ENCODE measurements at places on chromosomes 1 and 21. TPM values are rescaled to one million over a fixed set of nuclear protein-coding genes. Genes with fewer than 3 reads are reported as not detected.

DNA sequence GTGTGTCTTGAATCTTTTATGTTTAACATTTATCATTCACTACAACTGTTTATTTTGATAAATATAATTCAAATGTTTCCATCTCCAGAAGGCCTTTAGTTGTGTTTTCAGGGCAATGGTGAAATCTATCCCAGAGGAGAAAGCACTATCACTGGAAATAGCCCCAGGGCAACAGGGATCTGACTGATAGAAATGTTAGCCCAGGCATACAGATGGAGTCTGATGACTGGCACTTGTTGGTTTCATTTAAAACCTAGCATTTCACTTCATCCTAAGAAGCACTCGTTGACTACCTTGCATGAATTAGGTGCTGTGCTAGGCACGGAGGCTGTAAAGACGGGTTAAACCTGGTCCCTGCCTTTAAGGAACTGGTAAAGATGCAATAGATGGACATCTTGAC, 103.1 kb downstream of the C1orf21 start:
- DNase-seq, result peak; percentile 46

MARK1 gene
- 2.6 TPM for total RNA-seq

CYP2J2 gene
- total RNA-seq, result 0.98 TPM

HAO2 gene
- 0.21 TPM for total RNA-seq

CD1B gene
- not detected for total RNA-seq

GRCh38 chr1:57824535-57824934, 400.7 kb upstream of the DAB1 start:
- DNase-seq, result no peak

DNA sequence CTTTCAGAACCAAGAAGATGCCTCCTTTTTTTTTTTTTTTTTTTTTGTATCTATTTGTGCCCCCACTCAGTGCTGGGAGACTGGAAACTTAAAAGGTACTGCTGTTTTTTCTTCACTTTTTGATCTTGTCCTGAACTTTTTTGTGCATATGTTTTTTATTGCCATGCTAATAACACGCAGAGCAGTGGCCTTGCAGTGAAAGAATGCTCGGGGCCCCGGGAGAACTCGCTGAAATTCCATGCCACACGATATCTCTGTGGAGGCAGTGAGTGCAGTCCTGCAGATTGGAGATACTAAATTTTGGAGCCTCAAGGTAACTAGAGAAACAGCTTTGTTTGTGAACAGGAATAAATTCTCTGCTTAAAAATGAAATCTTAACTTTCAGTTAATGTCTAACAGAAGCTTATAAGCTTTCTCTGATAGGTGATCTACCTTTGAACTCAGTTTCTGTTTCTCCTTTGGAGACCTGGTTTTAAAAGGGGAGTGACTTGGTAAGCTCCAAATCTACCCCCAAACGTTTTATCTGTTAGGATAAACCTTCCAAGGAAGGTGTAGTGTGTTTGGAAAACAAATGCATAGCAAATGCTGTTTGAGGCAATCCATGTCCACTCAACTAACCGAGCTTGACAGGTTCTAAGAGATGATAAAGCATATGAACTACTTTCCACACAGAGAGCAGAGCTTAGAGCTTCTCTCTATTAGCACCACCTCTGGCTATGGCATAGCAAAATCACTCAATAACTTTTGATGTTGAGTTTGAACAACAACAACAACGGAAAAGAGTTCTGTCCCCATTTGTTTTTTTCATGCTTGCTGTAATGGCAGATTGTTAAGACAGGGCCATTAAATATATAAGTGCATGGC, 113.7 kb upstream of the PLXNA2 start:
- DNase-seq, result no peak

- no peak for DNase-seq
Observed at GRCh38 chr1:36089393-36090121, 865 bp downstream of the ADPRS start.

GPN2 gene
- total RNA-seq, result 29.1 TPM

GRCh38 chr1:27576806-27577227, 27.1 kb downstream of the AHDC1 start:
- no peak for DNase-seq

DNA sequence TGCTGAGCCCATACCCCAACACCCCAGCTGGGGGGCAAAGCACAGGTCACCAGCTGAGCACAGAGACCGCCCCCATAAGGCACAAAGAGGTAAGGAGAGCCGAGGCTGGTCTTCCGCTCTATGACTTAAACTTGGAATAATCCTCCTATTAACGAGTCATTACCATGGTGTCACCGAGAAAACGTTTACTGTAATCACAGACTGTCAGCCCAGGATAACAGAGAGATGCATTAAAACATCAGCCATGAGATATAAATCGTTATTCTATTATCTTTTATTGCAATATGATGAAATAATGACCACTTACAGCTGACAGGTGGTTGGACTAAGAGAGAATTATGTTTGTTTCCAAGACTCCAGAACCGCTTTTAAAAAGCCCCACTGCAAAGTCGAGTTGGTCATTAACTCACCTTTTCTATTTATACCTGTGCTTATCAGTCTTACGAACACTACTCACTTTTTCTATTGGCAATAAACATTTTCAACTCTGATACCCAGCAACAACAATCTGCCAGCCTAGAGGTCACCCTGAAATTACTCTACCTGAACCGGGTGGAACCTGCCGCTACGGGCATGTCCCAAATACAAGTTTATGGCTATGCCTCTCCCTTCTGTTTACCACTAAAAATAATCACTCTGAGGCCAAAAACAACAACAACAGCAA, 21.5 kb downstream of the NPHP4 start:
- no peak for DNase-seq

CR1 gene
- not detected for total RNA-seq

GRCh38 chr1:91546876-91547275, 46.2 kb downstream of the CDC7 start:
- no peak for DNase-seq

DNA sequence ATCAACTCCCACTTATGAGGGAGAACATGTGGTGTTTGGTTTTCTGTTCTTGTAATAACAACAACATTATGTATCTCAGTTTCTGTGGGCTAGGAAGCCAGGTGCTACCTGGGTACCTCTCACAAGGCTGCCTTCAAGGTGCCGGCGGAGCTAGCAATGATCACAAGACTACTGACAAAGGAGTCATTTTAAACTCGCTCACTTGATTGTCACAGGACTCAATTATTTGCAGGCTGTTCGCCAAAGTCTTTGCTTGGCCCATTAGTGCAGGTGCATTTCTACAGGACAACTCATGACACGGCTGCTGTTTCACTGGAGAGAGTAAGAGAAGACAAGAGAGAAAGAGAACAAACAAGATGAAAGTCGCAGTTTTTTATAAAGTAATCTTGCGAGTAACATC, 1237.4 kb upstream of the TMPRSS15 start:
- no peak for DNase-seq

KRTAP12-2 gene
- not detected for total RNA-seq

C1orf122 gene
- total RNA-seq, result 33.7 TPM

- peak; percentile 69 for DNase-seq
Observed at GRCh38 chr1:109161858-109162606, 48.1 kb downstream of the ELAPOR1 start.

DNA sequence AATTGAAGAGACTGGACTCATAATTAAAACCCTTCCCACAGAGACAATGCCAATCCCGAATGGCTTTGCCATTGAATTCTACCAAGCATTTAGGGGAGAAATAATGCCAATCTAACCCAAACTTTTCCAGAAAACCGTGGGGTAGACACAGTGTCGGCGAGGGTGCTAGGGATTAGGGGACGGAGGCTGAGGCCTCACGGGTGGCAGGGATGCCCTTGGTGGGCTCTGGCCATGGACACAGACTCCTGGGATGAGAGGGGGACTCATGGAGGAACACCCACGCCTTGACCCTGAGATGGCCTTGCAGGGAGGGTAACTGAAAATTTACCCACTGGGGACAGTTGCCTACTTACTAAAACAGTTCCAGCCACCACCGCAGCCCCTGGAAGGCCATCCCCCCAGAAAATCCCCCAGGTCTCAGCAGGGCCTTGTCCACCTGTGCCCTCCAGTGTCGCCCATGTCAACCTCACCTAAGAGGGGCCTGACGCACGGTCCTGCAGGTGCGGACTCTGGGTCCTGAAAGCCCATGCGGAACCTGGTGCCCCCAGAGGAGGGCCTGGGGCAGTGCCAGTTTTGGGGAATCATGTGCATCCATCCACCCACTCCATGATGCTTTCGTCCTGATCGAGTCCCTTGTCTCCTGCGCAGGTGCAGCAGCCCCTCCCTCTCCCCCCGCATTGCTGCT, 1.9 kb downstream of the KRTAP10-5 start:
- DNase-seq, result no peak

DNA sequence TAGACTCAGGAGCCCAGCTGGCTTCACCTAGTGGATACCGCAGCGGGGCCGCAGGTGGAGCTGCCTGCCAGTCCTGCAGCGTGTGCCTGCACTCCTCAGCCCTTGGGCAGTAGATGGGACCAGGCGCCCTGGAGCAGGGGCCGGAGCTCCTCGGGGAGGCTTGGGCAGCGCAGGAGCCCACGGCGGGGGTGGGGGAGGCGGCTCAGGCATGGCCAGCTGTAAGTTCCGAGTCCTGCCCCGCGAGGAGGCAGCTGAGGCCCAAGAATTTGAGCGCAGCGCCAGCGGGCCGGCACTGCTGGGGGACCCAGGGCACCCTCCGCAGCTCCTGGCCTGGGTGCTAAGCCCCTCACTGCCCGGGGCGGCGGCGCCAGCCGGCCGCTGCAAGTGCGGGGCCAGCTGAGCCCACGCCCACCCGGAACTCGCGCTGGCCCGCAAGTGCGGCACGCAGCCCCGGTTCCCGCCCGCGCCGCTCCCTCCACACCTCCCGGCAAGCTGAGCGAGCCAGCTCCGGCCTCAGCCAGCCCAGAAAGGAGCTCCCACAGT, 30.9 kb downstream of the UTP25 start:
- DNase-seq, result no peak

GRCh38 chr1:18748435-18748834, 111.0 kb downstream of the TAS1R2 start:
- DNase-seq, result no peak

GRCh38 chr1:109210058-109210457, 3.7 kb upstream of the SARS1 start:
- no peak for DNase-seq

GRCh38 chr1:109886827-109887226, 23.8 kb upstream of the CSF1 start:
- no peak for DNase-seq

DNA sequence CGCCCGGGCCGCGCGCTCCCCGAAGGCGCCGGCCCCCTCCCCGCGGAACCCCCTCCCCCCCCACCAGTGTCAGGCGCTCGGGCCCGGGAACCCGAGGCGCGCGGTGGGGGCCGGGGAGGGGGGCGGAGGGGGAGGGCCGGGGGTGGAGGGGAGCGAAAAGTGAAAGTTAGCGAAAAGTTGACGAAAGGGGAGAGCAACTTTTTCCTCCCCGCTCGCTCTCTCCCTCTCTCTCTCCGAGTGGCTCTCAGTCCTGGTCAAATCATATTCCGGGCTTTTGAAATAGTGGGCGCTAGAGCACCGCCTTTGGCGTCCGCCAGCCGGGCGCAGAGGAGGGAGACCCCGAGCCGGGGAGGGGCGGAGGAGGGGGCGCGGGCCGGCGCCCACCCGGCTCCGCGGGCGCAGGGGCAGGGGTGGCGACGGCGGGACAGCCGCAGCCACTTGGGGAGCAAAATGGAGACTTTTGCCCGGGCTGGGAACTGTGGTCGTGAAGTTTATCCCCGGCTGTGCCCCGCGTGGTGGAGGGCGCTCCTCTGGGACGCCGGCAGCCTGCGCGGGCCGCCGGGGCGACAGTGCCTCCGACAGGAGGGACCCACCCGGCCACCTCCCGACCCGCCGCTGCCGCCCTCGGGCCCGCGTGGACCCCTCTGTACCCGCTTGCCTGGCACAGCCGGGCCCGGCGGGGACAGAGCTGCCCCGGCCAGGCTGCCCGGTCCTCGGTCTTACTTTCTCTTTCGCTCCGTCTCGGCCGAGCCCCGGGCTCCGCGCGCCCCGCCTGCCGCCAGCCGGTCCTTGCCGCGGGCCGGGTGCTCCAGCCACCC, 697 bp downstream of the PRDM16 start:
- peak; percentile 57 for DNase-seq

DNA sequence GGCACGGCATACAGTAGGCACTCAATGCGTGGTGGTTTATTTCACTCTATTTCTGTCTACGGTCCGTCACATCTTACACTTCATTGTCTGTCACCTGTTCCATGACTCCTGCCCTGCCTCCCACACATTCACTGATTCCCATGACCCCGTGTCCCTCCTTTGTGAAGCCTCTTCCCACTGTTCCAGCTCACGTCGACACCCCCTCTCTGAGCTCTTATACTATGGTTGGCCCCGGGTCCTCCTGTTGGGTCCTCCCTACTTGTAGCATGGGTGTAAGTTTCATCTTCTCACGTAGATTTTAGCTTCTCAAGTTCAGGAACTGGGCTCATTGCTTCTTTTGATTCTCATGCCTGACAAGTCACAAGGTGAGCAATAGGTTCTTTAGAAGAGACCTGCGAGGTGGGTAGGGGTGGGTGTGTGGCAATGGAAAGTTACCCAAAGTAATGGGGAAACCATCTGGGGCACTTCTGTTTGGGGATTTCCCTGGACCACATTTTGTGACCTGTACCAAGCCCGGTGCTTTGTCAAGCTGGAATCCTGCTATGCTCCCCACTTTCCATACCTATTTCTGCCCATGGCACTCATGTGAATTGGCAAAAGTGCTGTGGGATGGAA, 22.1 kb upstream of the IL10 start:
- no peak for DNase-seq

GRCh38 chr1:247294282-247294681, 37.4 kb downstream of the ZNF496 start:
- DNase-seq, result no peak

FRRS1 gene
- 8.9 TPM for total RNA-seq

DNA sequence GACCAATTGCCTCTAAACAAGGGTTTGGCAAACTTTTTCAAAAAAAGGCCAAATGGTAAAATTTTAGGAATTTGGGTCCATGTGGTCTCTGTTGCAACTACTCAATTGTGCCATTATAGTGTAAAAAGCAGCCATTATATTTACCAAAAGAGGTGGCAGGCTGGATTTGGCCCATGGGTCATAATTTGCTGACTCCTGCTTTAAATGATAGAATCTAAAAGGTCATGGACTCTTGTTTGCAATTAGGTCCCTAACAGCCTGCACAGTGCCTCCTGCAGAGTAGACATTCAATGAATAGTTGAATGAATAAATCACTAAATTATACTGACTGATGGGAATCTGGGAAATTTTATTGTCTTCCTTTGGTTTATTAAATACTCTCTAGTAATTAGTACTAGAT, 6.2 kb downstream of the BECN2 start:
- peak; percentile 24 for DNase-seq

GRCh38 chr1:164983023-164983650, 373.4 kb downstream of the LMX1A start:
- DNase-seq, result peak; percentile 2

GRCh38 chr1:86382878-86383277, 13.2 kb downstream of the ODF2L start:
- DNase-seq, result no peak

- DNase-seq, result no peak
Observed at GRCh38 chr1:55713516-55713915, 498.4 kb upstream of the USP24 start.

GRCh38 chr1:46622344-46622743, 5.7 kb upstream of the MOB3C start:
- peak; percentile 81 for DNase-seq

- no peak for DNase-seq
Observed at GRCh38 chr1:184298440-184299405, 88.1 kb upstream of the C1orf21 start.

- no peak for DNase-seq
Observed at GRCh38 chr1:6462412-6463119, 3.4 kb downstream of the TNFRSF25 start.

GRCh38 chr21:14687268-14687625, 141.1 kb upstream of the SAMSN1 start:
- DNase-seq, result no peak

- DNase-seq, result no peak
Observed at GRCh38 chr1:85245891-85246290, 13.6 kb downstream of the C1orf52 start.
